Renal cortex interstitium (tissue), 15 donors: ENCODE measurements at places on chromosomes 11 and 22. TPM values are rescaled to one million over a fixed set of nuclear protein-coding genes. Genes with fewer than 3 reads are reported as not detected.

Gene IL17REL
- 0.04 TPM for polyA plus RNA-seq

Gene ELF5
- polyA plus RNA-seq = 52.7 TPM

Gene FAM83F
- 2.7 TPM for polyA plus RNA-seq

Gene ARHGAP8
- polyA plus RNA-seq = 30.0 TPM

Gene HTR3B
- polyA plus RNA-seq = not detected

Gene USP2
- polyA plus RNA-seq = 11.1 TPM

Gene RASL10A
- polyA plus RNA-seq = 0.32 TPM

Gene TTLL8
- not detected for polyA plus RNA-seq

Gene UBQLNL
- polyA plus RNA-seq = 0.85 TPM

Gene TMEM126A
- 33.3 TPM for polyA plus RNA-seq

Gene MRPL40
- 42.8 TPM for polyA plus RNA-seq

Gene MAPK12
- 11.5 TPM for polyA plus RNA-seq

Gene CYTH4
- polyA plus RNA-seq = 3.6 TPM

Gene MAP6
- polyA plus RNA-seq = 8.4 TPM

Gene SPCS2
- 218 TPM for polyA plus RNA-seq

Gene POU2AF2
- not detected for polyA plus RNA-seq

Gene HOATZ
- polyA plus RNA-seq = 0.11 TPM

Gene CLDN5
- polyA plus RNA-seq = 40.7 TPM

Gene MMP3
- polyA plus RNA-seq = 0.36 TPM

Gene CASP4
- polyA plus RNA-seq = 18.9 TPM

Gene JRKL
- polyA plus RNA-seq = 22.4 TPM

Gene OR5A1
- not detected for polyA plus RNA-seq

Gene FGF4
- not detected for polyA plus RNA-seq

Gene SYT13
- 10.5 TPM for polyA plus RNA-seq

Gene NCF4
- 2.4 TPM for polyA plus RNA-seq

Gene INS
- polyA plus RNA-seq = not detected

Gene TNKS1BP1
- polyA plus RNA-seq = 64.2 TPM

Gene SOX10
- polyA plus RNA-seq = 1.3 TPM

Gene DEFB131B
- polyA plus RNA-seq = 0.90 TPM

Gene KRTAP5-2
- not detected for polyA plus RNA-seq

Gene DEUP1
- polyA plus RNA-seq = 0.86 TPM

Gene OR4D5
- not detected for polyA plus RNA-seq

Gene MS4A14
- polyA plus RNA-seq = 0.09 TPM
